Endodermal cell (in vitro differentiated cells): ENCODE measurements at places on chromosomes 1 and 21.

- H3K4me3 ChIP-seq: no peak overlapping the region
- no peaks in the 10 kb centered on the region for H3K27me3 ChIP-seq
- no peak overlapping the region for H3K27ac ChIP-seq
Measured at GRCh38 chr1:41465741-41466140, 18.7 kb downstream of the EDN2 start.

DNA sequence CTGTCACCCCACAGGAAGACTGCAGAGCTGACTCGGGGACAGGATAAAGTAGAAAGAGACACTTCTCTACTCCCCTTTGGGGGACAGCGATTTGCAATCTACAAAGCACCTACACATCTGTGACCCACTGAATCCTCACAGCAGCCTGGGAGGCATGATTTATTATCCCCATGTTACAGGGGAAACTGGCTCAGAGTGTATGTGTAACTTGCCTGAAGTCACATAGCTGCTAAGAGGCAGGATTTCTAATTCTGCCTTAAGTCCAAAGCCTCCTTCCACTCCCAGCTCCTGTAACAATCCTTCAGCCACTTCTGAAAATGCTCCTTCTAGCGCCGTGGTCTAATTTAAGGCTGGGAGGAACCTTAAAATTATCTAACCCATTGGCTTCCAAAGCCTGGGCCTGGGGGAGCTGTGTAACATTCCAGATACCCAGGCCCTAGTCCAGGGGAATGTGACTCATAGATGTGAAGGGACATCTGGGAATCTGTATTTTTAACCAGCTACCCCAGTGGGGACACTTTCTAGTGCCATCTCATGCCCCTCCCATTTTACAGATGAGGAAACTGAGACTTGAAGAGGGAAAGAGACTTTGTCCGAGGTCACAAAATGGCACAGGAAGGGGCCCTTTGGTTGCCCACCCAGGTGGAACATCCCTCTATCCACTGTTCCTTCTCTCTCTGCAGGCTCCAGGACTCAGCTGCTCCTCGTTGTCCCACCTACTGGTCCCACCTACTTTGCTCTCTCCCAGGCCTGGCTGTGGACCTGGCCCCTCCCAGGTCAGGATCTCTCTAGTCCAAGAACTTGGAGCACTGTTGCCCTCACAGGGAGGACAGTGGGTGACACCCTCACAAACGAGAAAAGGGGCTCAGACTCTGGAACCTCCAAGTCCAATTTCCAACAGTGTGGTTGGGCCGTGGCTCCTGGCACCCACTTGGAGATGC is 48.9 kb downstream of the AHDC1 start:
- H3K36me3 ChIP-seq: peaks cover 18% of the 10 kb centered on the region
- H3K27ac ChIP-seq: no peak overlapping the region

- H3K4me3 ChIP-seq: no peak overlapping the region
- no peaks in the 10 kb centered on the region for H3K27me3 ChIP-seq
- no peaks in the 10 kb centered on the region for H3K36me3 ChIP-seq
- DNase-seq: no peak
- no peak overlapping the region for H3K27ac ChIP-seq
Measured at GRCh38 chr1:14630986-14631385, 32.5 kb downstream of the KAZN start.

DNA sequence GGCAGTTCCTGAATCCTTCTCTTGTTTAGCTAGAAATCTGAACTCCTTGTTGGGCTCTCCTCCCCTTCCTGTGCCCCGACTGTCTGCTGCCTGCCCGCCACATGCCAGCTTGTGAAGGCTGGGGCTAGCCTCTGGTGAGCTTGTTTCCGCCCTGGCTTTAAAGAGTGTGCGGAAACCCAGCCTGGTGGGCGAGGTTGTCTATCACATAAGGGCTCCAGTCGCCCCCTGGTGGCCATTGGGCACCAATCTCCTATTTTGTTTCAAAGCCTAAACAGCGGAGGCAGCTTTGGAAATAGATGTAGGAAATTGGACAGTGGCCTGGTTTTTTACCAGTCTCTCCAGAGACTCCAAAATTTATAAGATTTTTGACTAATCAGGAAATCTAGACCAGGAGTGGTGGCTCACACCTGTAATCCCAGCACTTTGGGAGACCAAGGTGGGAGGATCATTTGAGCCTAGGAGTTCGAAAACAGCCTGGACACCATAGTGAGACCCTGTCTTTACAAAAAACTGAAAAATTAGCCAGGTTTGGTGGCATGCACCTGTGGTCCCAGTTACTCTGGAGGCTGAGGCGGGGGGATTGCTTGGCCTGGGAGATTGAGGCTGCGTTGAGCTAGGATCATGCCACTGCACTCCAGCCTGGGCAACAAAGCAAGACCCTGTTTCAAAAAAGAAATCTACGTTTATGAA is 9.8 kb downstream of the ATP8B2 start:
- no peaks in the 10 kb centered on the region for H3K27me3 ChIP-seq
- H3K4me1 ChIP-seq: peaks cover 3% of the 10 kb centered on the region
- H3K4me3 ChIP-seq: no peak overlapping the region
- peak; percentile 93 for DNase-seq
- H3K36me3 ChIP-seq: peaks cover 61% of the 10 kb centered on the region
- no peak overlapping the region for H3K27ac ChIP-seq

DNA sequence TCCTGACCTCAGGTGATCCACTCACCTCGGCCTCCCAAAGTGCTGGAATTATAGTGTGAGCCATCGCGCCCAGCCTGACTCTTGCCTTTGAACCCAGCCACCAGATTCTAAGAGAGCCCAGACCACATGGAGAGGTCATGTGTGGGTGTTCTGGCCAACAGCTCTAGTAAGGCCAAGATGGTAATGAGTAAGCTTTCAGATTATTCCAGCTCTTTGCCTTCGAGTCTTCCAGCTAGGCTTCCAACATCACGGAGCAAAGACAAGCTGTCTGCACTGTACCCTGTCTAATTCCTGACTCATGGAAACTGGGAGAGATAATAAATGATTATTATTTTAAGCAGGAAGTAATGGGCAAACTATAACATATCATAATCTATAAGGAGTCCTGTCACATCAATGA is 14.8 kb upstream of the ZFP69B start:
- H3K27me3 ChIP-seq: no peaks in the 10 kb centered on the region
- H3K36me3 ChIP-seq: no peaks in the 10 kb centered on the region
- DNase-seq: no peak
- no peaks in the 10 kb centered on the region for H3K4me1 ChIP-seq

GRCh38 chr1:210922666-210923065 is 211.3 kb downstream of the KCNH1 start:
- no peaks in the 10 kb centered on the region for H3K27me3 ChIP-seq
- no peak overlapping the region for H3K4me3 ChIP-seq
- H3K4me1 ChIP-seq: no peaks in the 10 kb centered on the region
- H3K36me3 ChIP-seq: no peaks in the 10 kb centered on the region
- H3K27ac ChIP-seq: no peak overlapping the region

- H3K27ac ChIP-seq: no peak overlapping the region
- no peaks in the 10 kb centered on the region for H3K36me3 ChIP-seq
- H3K4me1 ChIP-seq: no peaks in the 10 kb centered on the region
- DNase-seq: no peak
- H3K27me3 ChIP-seq: no peaks in the 10 kb centered on the region
Measured at GRCh38 chr1:210828996-210829596, 304.9 kb downstream of the KCNH1 start.

DNA sequence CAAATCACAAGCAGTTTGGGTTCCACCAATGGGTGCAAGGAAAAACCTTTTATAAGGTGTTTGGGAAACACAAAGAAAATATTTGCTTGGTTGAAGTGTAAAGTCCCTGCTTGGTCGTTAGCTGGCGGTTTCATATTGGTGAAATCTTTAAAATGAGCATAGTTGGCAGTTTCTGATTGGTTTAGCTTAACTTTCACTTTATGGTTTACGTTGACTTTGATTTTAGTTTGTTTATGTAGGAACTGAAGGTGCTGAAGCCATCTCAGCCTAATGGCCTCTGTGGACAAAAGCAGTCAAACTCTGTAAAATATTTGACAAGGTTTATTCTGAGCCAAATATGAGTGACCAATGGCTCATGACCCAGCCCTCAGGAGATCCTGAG is 76.6 kb upstream of the PPM1J start:
- H3K4me1 ChIP-seq: peaks cover 26% of the 10 kb centered on the region
- H3K36me3 ChIP-seq: no peaks in the 10 kb centered on the region
- H3K4me3 ChIP-seq: no peak overlapping the region
- no peak for DNase-seq

GRCh38 chr1:110483308-110483685 is 32.3 kb downstream of the PROK1 start:
- peaks cover 19% of the 10 kb centered on the region for H3K27me3 ChIP-seq
- no peaks in the 10 kb centered on the region for H3K36me3 ChIP-seq
- no peak for DNase-seq
- peaks cover 14% of the 10 kb centered on the region for H3K4me1 ChIP-seq

- no peaks in the 10 kb centered on the region for H3K4me1 ChIP-seq
- no peak overlapping the region for H3K27ac ChIP-seq
- no peaks in the 10 kb centered on the region for H3K36me3 ChIP-seq
- no peaks in the 10 kb centered on the region for H3K27me3 ChIP-seq
Measured at GRCh38 chr1:105872817-105873216, 1183.7 kb upstream of the PRMT6 start.

GRCh38 chr1:148367596-148367995 is 115.5 kb downstream of the PPIAL4G start:
- no peak overlapping the region for H3K4me3 ChIP-seq
- no peaks in the 10 kb centered on the region for H3K4me1 ChIP-seq
- H3K27me3 ChIP-seq: peaks cover 11% of the 10 kb centered on the region
- H3K27ac ChIP-seq: no peak overlapping the region
- H3K36me3 ChIP-seq: no peaks in the 10 kb centered on the region

GRCh38 chr1:44220001-44220751 is 6.9 kb downstream of the DMAP1 start:
- no peaks in the 10 kb centered on the region for H3K27me3 ChIP-seq
- peaks cover 59% of the 10 kb centered on the region for H3K36me3 ChIP-seq
- no peak overlapping the region for H3K27ac ChIP-seq
- no peak overlapping the region for H3K4me3 ChIP-seq
- no peak for DNase-seq
- H3K4me1 ChIP-seq: no peaks in the 10 kb centered on the region

DNA sequence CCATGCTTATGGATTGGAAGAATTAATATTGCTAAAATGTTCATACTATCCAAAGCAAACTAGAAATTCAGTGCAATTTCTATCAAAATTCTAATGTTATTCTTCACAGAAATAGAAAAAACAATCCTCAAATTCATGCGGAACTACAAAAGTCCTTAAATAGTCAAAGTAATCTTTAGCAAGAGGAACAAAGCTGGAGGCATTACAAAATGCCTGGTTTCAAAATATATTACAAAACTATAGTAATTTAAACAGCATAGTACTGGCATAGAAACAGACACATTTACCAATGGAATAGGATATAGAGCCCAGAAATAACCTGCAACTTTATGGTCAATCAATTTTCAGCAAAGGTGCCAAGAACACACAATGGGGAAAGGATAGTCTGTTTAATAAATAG is 3.8 kb downstream of the CTSS start:
- no peaks in the 10 kb centered on the region for H3K36me3 ChIP-seq
- H3K4me1 ChIP-seq: no peaks in the 10 kb centered on the region
- no peak overlapping the region for H3K4me3 ChIP-seq
- DNase-seq: no peak
- H3K27me3 ChIP-seq: no peaks in the 10 kb centered on the region

- DNase-seq: no peak
- peaks cover under 1% of the 10 kb centered on the region for H3K4me1 ChIP-seq
- no peak overlapping the region for H3K4me3 ChIP-seq
- H3K27ac ChIP-seq: no peak overlapping the region
Measured at GRCh38 chr1:221664253-221664652, 77.6 kb downstream of the DUSP10 start.

DNA sequence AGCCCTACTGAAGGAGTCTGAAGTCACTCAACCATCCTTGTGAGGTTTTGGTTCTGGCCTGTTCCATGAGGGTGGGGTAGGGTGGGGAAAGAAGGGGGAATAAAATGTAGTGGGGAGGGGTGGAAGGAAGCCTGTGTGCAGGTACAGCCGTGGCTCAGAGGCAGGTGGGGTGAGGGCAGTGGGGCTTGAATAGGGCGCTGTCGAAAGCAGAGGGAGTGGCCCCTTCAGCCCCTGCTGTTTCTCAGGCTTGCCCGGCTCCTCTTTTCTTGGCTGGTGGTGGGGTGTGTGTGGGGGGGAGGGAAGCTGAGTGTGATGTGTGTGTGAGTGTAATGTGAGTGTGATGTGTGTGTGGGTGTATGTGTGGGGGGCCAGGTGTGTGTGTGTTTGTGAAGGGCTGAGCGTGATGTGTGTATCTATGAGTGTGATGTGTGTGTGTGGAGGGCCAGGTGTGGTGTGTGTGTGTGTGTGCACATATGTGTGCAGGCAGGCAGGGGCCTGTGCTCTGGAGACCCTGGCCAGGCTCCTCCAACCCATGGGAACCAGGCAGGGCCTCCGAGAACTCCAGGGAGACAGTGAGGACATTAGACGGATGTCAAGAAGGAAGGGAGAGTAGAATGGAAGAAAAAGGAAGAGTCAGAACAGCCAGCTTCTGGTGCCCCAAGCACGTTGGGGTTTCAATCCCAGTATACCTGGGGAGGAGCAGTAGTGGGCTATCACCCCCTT is 9.0 kb downstream of the SOX13 start:
- H3K27ac ChIP-seq: no peak overlapping the region
- peaks cover 40% of the 10 kb centered on the region for H3K4me1 ChIP-seq
- DNase-seq: no peak
- no peak overlapping the region for H3K4me3 ChIP-seq
- no peaks in the 10 kb centered on the region for H3K27me3 ChIP-seq

GRCh38 chr1:233490488-233490887 is 123.4 kb upstream of the KCNK1 start:
- H3K4me1 ChIP-seq: no peaks in the 10 kb centered on the region
- H3K27ac ChIP-seq: no peak overlapping the region
- no peaks in the 10 kb centered on the region for H3K36me3 ChIP-seq
- H3K27me3 ChIP-seq: no peaks in the 10 kb centered on the region

DNA sequence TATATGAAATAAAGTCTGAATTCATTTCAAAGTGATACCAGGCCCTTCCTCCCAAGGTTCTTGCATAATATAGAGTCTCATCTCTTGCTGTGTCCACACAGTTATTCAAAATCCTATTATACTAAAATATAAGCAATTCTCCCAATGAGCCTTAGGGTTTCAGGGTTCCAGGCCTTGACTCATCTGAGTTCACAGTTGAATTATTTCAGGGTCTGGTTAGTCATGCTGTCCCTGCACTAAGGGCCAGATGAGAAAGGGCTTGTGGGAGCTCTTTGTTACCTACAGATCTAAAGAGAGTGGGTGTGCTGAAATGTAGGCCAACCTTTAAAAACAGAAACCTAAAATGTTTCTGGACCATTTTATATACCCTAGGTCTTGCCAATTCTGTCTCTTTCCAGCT is 337.5 kb upstream of the LRRC7 start:
- H3K36me3 ChIP-seq: no peaks in the 10 kb centered on the region
- H3K27me3 ChIP-seq: no peaks in the 10 kb centered on the region
- H3K27ac ChIP-seq: no peak overlapping the region
- no peaks in the 10 kb centered on the region for H3K4me1 ChIP-seq
- no peak for DNase-seq
- H3K4me3 ChIP-seq: no peak overlapping the region

DNA sequence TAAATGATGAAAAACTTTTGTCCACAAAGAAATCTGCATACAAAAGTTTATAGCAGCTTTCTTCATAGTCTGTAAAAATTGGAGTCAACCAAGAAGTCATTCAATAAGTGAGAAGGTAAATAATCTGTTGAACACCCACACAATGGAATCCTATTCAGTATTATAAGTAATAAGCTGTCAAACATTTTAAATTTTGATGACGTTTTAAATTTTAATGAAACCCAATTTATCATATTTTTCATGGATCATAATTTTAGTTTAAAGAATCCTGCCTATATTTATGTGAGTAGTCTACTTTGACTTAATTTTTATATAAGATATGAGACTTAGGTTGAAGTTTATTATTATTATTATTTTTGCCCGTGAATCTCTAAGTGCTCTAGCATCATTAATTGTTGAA is 20.0 kb downstream of the OR10J1 start:
- H3K27ac ChIP-seq: no peak overlapping the region
- H3K27me3 ChIP-seq: no peaks in the 10 kb centered on the region
- H3K4me3 ChIP-seq: no peak overlapping the region
- no peaks in the 10 kb centered on the region for H3K4me1 ChIP-seq
